RPMI7951 (cell line): ENCODE measurements at places on chromosomes 7 and 10. TPM values are rescaled to one million over a fixed set of nuclear protein-coding genes. Genes with fewer than 3 reads are reported as not detected.

GRCh38 chr7:24372961-24373955 lies 89.3 kb downstream of the NPY start:
- DNase-seq, result no peak

GRCh38 chr7:107398161-107398560 lies 71.7 kb upstream of the GPR22 start:
- DNase-seq, result no peak

- DNase-seq, result peak; percentile 23
Measured at GRCh38 chr10:36489181-36489580, 636.2 kb upstream of the ANKRD30A start.

The PHKG1 gene
- 0.39 and 0.96 TPM in 2 replicates for total RNA-seq

DNA sequence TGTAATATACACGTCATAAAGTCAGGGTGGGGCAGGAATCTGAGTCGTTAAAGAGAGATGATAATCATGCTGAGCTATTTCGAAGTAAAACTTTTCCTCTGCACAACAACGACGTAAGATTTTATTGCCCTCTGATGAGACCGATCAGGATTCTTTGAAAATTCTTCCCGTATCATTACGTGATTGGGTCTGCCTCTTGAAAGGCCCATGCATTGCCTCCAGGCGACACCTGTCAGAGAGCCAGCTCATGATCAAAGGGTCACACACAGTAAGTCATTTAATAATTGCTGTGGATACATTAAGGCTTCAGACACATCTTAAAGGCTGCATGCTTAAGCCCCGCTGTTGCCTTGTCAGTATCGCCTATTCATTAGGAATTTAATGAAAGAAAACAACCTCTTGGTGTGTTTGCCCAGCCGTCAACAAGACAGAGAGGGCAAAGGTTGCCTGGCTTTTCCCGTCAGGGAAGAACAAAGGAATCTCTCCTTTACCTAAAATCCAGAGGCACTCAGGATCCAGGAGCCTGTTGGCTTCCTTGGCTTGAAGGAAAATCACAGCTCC lies 189.0 kb upstream of the SH2B2 start:
- DNase-seq, result no peak

- DNase-seq, result no peak
Measured at GRCh38 chr7:5231116-5231515, 41.1 kb downstream of the WIPI2 start.

DNA sequence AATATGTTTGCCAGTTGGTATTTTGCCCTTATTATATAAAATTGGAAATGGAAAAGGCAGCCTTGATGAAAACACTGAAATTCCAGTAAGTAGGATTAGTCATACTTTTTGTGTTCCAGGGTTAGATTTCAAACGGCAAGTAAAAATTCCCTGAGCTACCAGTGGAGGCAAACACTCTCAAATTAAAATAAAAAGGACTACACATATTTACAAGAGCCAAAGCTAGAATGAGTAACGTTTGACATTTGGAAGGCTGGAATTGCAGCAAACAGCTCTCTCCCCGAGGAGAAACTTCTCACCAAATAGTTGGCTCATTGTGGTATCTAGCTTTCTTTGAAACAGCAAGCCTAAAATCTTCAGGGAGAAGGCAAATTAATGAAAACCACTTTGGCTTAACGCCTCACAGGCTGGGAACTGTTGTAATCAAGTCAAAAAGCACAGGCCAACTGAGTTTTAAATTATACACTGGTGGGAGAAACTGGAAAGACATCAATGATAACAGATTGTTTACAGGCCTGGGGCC lies 288.4 kb downstream of the SNX13 start:
- peak; percentile 89 for DNase-seq

- DNase-seq, result no peak
Measured at GRCh38 chr10:114307731-114308130, 68.7 kb downstream of the VWA2 start.

GRCh38 chr10:71371750-71372166 lies 25.0 kb upstream of the CDH23 start:
- DNase-seq, result no peak

GRCh38 chr10:61780732-61781131 lies 118.0 kb downstream of the CABCOCO1 start:
- DNase-seq, result no peak

- no peak for DNase-seq
Measured at GRCh38 chr10:117552156-117552631, 9.6 kb downstream of the EMX2 start.

GRCh38 chr10:33861016-33861704 lies 526.7 kb upstream of the NRP1 start:
- no peak for DNase-seq

- peak; percentile 97 for DNase-seq
Measured at GRCh38 chr7:20241194-20241910, 24.2 kb upstream of the MACC1 start.

DNA sequence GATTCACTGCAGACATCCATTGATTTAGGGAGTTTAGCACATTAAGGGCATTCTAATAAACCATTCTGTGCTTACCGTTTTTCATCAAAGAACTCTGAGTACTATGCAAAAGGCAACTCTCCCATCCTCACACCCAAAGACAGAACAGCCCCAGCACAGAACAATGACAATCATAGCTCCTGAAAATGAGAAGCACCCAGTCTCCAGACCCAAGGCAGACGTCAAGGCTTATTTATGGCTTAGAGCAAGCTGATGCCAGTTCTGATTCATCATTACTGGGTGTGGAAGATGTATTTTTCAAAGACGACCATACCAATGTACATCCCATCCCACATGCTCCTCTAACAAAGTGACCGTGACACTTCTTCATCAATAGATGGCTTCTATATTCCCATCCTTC lies 67.6 kb downstream of the OSBPL3 start:
- no peak for DNase-seq

GRCh38 chr7:92656121-92656520 lies 65.9 kb upstream of the FAM133B start:
- no peak for DNase-seq

DNA sequence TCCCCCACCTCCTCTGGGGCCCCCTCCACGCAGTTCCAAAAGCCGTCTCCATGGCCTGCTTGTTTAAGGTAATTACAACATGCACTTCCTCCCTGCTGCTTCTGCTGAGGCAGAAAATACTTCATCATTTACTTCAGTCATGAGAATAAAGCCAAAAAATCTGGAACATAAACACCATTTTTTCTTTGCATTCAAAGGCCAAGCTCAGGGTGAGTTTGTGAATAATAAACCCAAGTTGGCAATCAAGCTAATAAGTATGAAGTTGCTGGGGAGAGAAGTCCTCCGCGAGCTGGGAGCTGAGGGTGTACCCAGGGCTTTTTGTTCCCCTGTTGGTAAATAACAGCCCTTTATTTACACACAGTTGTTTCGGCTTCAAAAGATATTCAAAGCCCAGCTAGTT lies 70.5 kb downstream of the FAM204A start:
- DNase-seq, result no peak

- no peak for DNase-seq
Measured at GRCh38 chr10:69962746-69963135, 89.9 kb upstream of the MACROH2A2 start.

The LRMDA gene
- total RNA-seq, result 7.9 and 11.7 TPM in 2 replicates

- DNase-seq, result no peak
Measured at GRCh38 chr7:72268796-72269195, 143.3 kb downstream of the CALN1 start.

DNA sequence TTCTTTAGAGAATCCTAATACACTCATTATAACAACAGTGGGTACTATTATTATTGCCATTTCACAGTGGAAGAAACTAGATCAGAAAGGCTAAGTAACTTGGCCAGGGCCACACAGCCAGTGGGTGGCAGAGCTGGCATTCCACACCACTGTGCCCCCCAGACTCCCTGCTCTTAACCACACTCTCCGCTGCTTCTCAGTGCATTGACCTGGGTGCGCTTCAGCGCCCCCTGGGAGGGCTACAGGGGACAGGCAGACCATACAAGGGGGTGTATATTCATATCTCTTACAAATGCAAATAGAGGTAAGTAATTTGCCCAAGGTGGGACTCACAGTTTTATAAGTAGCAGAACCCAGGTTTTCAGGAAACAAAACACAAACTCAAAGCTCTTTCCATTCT lies 77.0 kb upstream of the NMT2 start:
- DNase-seq, result peak; percentile 31

The HSPA12A gene
- total RNA-seq, result 3.0 and 3.1 TPM in 2 replicates

DNA sequence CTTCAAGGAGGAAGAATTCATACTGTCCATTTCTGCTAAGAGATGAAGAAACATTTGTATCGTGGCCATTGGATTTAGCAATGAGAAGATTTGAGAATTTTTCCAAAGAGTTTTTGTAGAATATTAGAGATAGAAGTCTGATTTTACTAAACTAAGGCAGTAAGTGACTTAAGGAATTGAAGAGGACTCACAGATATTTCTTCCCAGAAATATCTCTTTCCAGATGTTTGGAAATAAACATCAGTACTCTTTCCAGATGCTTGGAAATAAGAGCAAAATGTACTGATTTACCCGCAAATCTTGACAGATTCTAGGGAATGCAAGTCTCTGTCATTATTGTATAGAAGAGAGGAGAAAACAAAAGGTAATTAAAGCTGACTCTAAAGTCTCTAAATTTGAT lies 91.3 kb downstream of the IMMP2L start:
- DNase-seq, result no peak

The NEUROG3 gene
- not detected in 2 replicates for total RNA-seq

- DNase-seq, result peak; percentile 46
Measured at GRCh38 chr7:139737221-139738100, 40.3 kb downstream of the HIPK2 start.

DNA sequence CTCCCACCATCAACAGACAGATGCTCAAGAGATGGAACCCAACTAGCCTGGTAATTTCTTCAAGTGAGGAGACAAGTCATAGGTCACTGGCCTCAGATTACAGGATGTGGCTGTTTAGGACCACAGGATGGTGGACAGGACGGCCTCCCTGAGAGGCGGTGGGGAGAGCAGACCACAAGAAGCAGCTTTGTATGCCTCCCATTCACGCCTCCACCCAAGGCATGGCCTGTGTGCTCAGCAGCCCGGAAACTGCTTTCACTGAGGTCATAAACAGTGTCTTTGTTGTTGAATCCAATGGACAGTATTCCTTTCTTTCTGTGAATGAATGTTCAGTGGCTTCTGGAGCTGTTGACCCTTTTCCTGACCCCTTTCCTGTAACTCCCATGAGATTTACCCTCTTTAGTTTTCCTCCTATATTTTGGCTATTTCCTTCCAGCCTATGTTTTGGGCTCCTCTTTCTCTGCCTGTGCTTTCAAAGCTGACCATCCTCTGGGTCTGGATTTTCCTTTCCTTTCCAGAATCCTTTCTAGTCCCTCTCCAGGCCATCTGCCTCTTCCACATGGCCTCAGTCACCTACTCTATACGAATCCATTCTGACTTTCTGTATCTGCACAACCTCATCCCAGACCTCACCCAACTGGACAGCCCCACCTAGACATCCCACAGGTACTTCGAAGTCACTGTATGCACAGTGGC lies 32.4 kb upstream of the INPP5F start:
- peak; percentile 89 for DNase-seq

DNA sequence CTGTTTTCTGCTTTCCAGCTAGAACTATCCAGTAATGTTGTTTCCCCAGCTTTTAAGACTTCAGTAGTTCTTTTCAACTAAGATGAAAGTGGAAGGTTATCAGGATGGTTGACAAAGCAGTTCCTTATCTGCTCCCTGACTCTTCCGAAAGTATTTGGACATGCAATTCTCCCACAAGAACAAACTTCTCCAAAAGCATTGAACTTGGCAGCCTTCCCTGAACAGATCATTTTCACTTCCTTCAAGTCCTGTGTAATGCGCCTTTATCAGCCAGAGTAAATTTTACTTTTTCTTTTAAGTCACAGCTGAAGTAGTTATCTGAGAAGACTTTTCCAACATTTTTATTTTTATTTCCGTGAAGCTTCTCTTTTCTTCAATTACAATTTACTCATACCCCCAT lies 39.7 kb downstream of the CDC14C start:
- peak; percentile 41 for DNase-seq

- DNase-seq, result no peak
Measured at GRCh38 chr7:45716380-45717203, 142.4 kb downstream of the ADCY1 start.

GRCh38 chr10:62015994-62016393 lies 114.5 kb downstream of the ARID5B start:
- no peak for DNase-seq

GRCh38 chr10:88385601-88386203 lies 197.4 kb downstream of the RNLS start:
- peak; percentile 71 for DNase-seq

The TAC1 gene
- total RNA-seq, result 20.4 and 26.2 TPM in 2 replicates

DNA sequence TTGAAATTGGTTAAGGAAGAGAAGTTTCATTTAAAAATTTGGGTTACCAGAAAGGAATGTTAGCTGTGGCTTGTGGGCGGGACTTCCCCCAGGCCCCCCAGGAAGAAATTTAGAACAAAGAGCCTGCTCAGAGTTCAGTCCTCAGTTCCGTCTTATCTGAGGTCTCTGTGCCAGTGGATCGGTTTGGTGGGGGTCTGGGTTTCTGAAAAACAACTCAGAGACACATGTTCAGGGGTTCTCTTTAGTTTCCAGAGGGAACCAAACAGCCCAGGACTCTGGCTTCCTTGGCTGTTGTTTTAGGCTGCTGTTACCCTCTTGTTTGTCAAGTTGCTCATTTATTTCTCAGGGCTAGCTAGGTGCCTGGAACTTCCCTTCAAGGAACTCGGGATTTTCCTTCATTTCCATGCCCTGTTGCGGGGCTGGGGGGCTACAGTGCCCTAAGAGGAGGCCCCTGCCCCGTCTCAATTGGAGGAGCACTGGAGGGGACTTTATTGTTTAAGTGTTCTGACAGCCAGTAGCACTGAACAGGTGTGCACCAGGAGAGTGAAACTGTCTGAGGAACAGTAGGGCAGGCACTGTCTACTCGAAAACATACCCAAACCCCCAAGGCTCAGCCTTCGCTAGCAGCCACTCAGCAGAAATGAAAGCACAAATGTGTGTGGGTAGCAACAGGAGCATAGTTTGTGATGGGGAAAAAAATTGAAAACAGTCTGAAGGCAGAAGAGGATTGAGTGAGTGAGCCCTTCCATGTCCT lies 59.9 kb downstream of the ALOX5 start:
- no peak for DNase-seq

- no peak for DNase-seq
Measured at GRCh38 chr10:103055105-103055504, 137.0 kb downstream of the CNNM2 start.

DNA sequence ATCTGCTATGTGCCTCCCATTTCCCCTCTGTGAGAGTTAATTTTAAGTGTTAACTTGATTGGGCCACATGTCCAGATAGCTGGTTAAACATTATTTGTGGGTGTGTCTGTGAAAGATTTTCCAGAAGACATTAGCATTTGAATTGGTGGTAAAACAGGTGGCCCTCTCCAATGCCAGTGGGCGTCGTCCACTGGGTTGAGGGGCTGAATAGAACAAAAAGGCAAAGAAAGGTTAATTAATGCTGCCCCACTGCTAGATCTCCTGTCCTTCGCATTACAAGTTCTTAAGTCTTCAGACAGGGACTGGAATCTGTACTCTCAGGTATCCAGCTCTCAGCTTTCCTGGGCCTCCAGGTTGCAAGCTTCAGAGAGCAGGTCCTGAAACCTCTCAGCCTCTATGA lies 1160.9 kb upstream of the LRRN3 start:
- no peak for DNase-seq

GRCh38 chr10:132044803-132045202 lies 20.9 kb upstream of the JAKMIP3 start:
- no peak for DNase-seq

GRCh38 chr7:7190142-7190541 lies 7.8 kb downstream of the C1GALT1 start:
- peak; percentile 14 for DNase-seq

- DNase-seq, result peak; percentile 55
Measured at GRCh38 chr7:135758531-135758932, 9.9 kb upstream of the FAM180A start.
